NAMALWA (cell line): ENCODE measurements at places on chromosomes 3 and 15.

- no peak for DNase-seq
Observed at GRCh38 chr3:151351219-151351618, 21.9 kb upstream of the P2RY13 start.

DNA sequence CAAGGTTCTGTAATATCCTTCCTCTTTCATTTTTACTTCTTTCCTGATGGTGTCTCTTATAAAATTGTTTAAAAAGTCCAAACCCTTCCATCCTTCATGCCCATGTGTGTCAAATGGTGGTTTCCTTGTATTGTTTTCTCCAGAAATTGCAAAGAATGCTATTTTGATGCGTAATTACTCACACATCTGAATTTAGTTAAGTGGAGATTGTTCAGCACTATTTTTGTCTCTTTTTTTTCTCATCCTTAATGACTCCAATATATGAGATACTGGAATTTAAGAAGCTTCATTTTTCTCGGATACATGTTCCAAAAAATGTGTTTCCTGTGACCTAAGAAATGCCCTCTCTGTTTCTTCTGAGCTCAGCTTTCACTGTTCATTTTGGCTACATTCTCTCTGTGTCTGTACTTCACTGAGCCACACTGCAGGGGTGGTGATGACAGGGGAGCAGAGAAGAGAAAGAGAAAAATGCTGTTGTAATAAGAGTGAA is 799.8 kb downstream of the DIPK2A start:
- DNase-seq: no peak

DNA sequence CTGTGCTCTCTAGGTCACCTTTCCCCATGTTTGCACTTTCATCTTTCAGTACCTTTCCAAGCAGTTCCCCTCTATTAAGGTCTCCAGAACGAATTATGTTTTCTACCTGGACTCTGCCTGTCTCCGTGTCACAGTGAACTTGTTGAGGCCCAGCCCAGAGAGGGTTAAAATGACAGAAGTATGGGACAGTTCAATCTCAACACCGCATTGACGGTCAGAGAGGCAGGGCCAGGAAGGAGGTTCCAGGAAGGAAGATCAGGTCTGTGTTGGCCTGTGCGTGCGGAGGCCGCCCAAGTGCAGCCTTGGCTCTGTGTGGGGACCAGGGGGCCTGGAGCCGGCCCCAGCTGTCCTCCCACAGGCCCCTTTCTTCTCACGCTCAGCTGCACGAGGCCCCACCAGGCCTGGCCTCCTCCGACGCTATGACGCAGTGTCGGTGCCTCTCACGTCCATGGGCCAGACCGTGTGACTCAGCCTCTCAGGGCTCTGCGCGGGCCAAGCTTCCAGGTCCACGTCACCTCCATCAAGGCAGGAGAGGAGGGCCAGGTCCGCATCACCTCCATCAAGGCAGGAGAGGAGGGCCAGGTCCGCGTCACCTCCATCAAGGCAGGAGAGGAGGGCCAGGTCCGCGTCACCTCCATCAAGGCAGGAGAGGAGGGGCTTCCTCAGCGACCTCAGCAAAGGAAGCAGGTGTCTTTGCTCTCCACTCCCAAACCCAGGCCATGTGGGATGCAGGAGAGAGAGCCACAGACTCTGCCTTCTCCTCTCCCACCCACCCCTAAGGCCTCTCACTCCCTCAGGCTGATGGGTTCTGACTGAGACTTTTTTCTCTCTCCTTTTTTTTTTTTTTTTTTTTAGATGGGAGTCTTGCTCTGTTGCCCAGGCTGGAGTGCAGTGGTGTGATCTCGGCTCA is 83.1 kb downstream of the CPN2 start:
- DNase-seq: no peak

GRCh38 chr15:69096196-69096595 is 64.2 kb upstream of the GLCE start:
- no peak for DNase-seq

- no peak for DNase-seq
Observed at GRCh38 chr15:90930861-90931574, 1.3 kb downstream of the HDDC3 start.

DNA sequence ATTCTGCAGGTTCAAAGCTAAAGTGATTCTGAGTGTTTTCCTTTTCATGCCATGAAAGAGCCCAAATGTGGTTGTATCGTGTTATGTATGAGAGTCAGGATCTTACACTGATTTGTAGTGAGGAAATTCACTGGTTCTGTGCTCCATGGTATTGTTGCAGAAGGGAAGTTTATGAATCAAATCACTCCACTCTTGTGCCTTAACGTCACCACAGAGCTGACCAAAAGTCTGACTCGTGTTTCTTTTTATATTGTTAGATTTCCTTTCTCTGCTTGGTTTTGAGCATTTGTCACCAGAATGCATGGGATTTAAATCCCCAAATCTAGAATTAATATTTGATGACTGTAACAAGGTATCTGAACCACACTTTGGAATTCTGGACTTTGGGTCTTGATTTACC is 29.1 kb upstream of the SLC30A4 start:
- no peak for DNase-seq

DNA sequence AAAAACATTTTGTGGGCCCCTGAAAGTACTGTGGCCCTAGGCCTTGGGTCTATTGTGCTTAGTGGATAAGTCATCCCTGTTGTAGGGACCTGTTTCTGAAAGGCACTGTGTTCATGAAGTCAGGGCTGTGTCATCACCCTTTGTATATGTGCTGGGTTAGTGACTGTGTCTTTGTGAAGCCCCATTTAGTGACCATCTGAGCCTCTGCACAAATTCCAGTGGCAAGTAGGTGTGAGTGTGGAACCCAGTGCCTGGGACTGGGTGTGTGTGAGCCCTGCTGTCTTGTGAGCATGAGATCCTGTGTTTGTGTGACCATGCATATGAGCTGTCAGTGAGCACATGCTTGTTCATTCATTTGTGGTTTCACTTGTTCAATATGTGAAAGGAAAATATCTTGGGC is 1.2 kb upstream of the HYAL1 start:
- DNase-seq: no peak

DNA sequence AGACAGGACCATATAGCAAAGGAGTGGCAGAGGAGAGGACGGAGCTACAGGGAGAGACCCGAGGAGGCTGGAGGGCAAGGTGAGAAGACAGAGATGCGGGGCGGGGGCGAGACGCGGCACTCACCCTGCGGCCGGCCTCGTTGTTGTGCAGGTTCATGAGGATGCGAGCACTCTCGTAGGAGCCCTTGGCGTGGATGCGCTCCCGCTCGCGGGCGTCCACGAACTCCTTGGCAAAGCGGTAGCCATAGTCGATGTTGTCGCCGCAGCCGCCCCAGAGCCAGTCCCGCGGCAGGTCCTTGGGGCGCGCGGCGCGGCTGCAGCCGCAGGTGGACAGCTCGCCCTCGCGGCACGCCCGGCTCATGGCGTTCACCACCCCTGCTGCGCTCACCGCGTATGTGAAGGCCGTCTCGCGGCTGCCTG is 12.9 kb downstream of the WNT5A start:
- DNase-seq: no peak

GRCh38 chr3:46681387-46681786 is 12.1 kb downstream of the ALS2CL start:
- no peak for DNase-seq

- peak; percentile 86 for DNase-seq
Observed at GRCh38 chr3:15108082-15108545, 9.2 kb upstream of the RBSN start.

- DNase-seq: peak; percentile 78
Observed at GRCh38 chr3:71130471-71131374, 452.8 kb downstream of the FOXP1 start.

GRCh38 chr15:32867313-32867626 is 149.5 kb downstream of the GREM1 start:
- no peak for DNase-seq

DNA sequence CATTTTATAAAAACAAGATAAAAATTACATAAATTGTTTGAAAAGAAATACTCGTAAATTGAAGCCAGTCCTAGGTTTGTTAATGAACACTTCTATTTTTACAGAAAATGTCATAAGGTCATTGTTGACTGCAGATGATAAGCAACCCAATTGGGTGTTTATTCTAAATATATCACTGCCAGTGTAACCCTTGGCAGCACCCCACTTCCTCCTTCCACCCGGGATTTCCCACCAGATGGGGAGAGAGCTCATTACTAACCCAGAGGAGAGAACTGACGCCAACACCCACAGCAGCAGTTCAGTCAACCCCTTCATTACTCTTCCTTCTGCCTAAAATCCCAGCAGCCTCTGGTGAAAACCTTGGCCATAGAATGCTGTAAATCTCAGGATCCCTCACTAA is 307.6 kb downstream of the GAP43 start:
- no peak for DNase-seq

- DNase-seq: no peak
Observed at GRCh38 chr3:48535578-48535977, 21.0 kb downstream of the PFKFB4 start.

DNA sequence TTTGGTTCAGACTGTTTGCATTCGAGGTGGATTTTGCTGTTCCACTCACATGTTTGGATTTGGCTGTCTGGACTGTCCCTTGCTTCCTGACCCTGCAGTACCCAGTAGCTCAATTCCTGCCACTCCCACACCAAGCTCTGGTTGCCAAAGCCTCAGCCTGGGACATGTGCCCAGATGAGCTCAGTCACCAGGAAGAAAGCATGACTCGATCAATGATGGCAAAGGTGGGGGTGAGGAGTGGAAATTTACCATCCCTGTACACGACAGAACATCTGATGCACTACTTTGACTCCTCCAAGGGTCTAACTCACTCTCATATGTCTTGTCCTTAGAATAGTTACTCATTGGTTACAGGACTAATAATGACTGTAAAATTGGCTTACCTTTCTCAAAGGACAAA is 45.2 kb downstream of the ZNF385D start:
- no peak for DNase-seq

GRCh38 chr15:63565536-63566186 is 31.5 kb upstream of the FBXL22 start:
- DNase-seq: no peak

DNA sequence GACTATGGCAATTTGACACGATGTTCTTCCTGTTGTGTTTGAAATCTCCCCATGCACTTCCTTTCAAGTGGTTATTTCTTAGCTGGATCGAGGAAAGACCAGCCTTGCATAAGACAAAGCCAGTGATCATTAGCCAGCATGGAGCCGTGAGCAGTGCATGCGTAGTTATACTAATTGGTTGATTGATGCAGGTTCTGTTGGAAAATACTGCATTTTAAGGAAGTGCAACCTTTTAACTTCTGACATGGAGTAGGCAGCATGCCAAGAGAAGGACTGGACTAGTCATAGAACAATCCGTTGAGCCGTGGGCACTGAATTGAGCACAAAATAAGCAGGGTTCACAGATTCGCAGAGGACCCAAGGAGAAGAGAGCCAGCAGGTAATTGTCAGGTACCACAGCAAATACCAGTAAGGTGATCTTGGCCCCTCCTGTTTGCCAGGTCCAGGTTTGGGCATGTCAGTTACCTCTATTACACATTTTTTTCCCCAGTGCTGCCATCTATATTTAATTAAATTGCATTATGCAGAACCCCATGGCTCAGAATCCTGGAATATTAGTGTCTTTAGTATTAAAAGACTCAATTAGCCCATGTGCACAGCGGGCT is 29.0 kb upstream of the BCL6 start:
- peak; percentile 67 for DNase-seq

- no peak for DNase-seq
Observed at GRCh38 chr3:56591262-56591661, 34.3 kb downstream of the CCDC66 start.

DNA sequence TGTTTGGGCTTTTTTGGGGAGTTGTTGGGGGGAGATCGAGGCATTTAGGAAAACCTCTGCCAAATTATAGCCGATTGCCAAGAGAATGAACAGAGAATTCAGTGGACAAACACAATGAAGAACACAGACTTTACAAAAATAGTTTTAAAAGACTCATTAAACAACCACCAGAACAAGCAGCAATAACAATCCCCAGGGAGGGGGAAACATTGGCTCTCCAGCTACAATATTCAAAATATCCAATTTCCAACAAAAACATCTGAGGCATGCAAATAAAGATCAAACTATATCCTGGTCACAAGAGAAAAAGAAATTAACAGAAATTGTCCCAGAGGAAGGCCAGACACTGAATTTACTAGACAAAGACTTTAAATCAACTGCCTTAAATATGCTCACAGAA is 24.5 kb upstream of the ANKRD28 start:
- DNase-seq: no peak

DNA sequence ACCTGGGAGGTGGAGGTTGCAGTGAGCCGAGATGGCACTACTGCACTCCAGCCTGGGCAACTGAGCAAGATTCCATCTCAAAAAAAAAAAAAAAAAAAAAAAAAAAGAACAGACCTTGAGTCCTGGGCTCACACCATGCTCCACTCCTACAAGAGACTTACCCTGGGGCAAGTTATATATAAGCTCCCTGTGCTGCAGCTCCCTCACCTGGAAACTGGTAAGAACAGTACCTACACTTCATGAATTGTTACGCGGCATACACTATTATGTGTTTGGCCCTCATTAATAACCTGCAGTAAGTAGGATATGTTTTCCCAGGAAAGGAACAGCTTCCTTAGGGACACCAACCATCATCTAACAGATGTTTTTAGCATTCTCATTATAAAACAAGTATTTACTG is 119.6 kb downstream of the FMN1 start:
- DNase-seq: no peak
